ENCODE measurements at places on chromosomes 6 and 20.

DNA sequence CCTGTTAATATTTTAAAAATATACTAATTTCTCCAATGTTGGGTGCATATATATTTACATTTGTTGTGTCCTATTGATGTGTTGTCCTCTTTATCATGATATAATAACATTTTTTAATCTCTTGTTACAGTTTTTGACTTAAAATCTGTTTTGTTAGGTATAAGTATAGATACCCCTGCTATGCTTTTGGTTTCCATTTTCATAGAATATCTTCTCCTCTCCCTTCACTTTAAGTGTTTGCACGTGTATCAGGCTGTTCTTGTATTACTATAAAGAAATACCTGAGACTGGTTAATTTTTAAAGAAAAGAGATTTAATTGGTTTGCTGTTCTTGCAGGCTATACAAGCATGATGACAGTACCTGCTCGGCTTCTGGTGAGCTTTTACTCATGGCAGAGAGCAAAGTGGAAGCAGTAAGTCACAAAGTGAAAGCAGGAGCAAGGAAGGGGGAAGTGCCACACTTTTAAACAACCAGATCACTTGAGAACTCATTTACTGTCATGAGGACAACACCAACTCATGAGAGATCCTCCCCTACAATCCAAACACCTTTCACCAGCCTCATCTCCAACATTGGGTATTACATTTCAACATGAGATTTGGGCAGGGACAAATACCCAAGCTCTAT, 340.5 kb upstream of the SYNCRIP start:
- no peak for DNase-seq

GRCh38 chr6:7685276-7685675, 40.6 kb upstream of the BMP6 start:
- DNase-seq: no peak

GRCh38 chr6:113427617-113428016, 429.5 kb upstream of the MARCKS start:
- DNase-seq: no peak

DNA sequence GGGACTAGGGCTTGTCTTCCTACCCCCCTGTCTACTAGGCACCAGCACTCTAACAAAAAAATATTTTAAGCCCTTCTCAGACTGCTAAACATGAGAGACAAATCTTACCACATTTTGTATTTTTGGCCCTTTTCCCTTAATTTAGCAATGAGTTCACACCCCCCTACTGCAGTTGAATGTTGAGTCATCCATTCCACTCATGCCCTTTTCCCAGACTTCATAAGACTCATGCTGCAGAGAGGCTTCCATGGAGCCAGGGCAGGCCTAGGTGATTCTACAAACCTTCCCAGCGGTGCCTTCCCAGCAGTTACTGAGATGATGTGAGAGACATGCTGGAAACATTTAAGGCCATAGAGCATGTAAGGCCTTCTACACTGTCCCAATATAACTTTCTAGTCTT, 53.9 kb downstream of the PXDC1 start:
- DNase-seq: no peak

DNA sequence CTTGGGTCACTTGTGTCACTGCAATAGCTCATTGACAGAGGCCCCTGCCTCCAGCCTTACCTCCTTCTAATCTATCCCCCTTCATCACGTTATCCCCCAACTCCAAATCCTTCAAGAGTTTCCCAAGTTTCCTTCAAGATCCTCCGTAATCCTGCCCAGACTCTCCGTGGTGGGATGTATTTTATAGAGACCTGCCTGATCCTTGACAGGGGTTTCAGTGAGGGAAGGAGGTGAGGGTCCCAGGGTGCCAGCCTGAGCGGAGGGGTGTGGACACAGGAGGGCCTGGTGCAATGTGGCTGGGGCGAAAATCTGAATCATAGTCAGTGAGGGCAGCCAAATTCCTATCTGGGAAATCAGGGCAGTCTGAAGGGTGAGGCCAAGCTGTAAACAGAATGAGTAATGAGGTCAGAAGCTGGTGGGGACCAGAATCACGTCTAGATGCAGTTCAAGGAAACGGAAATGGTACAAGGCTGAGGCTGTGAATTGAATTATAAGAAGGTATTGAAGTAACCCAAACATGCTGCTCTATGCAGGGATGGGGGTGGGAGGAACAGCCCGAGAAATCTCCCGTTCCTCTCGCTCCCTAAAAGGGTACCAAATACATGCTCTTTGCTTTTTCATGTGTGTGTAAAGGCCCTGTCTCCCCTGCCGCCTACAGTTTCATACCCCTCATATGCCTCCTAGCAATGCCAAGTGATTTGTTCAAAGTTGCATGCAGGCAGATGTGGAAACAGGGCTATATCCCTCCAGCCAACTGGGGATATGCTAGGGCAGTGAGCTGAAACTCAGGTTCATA, 35.4 kb upstream of the PIM1 start:
- DNase-seq: no peak

DNA sequence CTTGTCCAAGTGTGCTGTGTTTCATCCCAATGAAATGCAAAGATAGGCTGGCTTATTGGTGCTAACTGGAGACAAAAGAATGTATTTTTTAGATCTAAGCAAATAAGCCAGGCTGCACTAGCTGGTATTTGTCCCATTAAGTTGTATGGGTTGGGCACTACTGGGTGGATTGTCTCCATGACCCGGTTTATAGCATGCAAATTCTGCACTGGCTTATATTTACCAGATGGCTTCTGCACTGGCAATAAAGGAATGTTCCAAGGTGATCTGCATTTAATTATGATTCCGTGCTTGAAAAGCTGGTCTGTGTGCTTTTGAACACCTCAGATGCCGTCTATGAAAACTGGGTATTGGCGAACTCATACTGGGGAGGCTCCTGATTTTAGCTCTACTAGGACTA, 61.4 kb upstream of the MOCS1 start:
- DNase-seq: no peak

DNA sequence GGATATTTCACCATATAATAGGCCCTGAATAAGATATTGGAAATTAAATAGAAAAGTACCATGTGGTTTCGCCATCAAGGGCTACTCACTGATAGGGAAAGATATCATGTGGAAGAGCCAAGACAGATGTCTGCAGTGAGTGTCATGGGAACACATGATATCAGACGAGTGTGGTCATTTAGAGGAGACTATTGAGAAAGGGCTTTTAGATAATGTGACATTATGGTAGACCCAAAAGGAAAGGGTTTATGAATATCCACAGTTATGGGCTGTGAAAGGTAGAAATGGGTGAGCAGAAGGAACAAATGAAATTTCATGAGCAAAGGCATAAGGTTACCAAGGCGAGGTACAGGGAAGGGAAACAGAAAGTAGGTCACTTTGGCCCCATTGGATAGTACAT, 182.3 kb upstream of the PRSS16 start:
- DNase-seq: no peak
